ENCODE measurements at places on chromosomes 5 and 9.

DNA sequence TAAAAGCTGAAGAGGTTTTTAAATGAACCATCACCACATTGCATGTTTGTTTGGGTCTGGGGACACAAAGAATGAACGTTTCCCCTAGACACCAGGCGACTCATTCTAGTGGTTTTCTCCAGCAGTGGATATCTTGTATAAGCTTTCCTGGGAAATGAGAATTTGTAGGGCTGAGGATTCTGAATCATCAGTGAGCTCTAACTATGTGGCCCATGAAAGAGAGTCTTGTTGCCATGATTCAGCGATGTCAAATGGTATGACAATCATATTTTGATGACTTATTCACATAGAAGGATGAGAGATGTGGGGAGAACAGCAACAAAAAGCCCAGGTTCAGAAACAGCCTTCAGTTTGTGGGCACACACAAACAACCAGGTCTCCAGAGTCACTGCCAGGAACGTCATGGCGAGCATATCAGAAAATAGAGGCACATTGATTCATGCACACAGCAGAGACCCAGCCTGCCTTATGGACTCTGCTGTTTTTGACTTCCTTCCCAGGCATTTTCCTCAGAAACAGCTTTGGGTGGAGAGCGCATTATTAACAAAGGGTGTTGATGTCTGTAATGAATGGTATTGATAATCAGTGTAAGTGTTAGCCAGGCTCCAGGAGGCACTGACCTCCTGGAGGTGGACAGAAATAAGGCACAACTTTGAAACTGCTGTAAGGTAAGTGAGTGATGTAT, 13.3 kb downstream of the ZNF474 start:
- DNase-seq, result no peak

GRCh38 chr9:3290231-3290840, 235.5 kb downstream of the RFX3 start:
- no peak for DNase-seq

DNA sequence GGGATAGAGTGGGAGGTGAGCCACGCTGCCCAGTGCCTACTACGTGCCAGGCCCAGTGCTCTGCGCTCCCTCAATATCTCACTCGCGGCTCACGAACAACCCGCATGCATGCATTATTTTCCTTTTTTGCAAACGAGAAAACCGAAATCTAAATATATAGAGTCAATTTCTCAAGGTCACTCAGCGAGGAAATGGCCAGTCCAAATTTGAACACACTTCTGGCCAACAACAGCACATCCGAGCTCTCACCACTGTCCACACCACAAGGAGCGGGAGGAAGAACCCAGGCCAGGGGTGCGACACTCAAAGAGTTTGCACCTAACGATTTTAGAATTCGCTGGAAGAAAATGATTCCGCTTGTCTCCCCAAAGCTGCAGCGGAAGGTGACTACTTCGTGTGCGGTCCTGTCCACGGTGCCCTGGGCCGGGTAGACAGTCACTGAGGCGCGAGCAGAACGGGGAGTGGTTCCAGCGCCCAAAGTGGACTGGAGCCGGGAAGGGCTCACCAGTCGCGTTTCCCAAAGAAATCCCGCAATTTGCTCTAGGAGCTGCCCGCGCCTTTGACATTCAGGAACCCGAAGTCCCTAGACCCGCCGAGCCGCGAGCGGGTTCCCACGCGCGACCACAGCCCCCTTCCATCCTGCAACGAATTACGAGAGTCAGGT, 1.1 kb upstream of the TLX3 start:
- DNase-seq, result no peak

DNA sequence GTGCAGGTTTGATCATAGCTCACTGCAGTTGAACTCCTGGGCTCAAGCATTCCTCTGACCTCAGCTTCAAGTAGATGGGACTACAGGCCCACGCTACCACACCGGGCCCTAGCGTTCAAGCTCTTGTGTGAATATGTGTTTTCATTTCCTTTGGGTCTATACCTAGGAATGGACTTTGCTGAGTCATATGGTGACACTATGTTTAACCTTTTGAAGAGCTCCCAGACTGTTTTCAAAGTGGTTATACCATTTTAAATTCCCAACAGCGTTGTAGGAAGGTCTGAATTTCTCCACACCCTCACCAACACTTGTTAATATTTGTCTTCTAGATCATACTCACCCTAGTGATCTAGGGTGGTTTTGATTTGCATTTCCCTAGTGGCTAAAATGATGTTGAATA, 33.5 kb downstream of the FAF2 start:
- no peak for DNase-seq

DNA sequence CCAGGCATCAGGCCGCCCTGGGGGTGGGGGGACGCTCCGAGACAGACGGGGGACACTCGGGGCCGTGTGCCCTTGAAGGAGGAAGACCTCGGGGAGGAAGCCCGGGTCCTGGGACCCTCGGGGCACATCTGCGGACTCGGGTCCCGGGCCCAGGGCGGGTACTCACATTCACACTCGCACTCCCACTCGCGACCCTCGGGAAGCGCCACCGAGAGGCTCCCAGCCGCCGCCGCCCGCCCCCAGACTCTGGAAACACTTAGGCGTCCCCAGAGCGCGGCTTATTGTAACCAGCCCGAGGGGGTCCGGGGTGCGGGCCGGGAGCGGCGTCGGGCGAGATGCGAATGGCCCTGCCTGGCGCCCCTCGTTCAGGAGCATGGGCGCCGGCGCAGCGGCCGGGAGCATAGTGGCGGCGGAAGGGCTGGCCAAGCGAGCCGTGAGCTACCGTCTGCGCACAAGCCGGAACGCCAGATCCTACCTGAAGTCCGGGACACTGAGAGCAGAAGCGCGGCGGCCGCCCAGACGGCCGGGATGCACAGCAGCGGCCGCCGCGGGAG, 559 bp downstream of the ROR2 start:
- no peak for DNase-seq

- DNase-seq, result no peak
Observed at GRCh38 chr9:98399950-98400683, 144.7 kb upstream of the TBC1D2 start.

DNA sequence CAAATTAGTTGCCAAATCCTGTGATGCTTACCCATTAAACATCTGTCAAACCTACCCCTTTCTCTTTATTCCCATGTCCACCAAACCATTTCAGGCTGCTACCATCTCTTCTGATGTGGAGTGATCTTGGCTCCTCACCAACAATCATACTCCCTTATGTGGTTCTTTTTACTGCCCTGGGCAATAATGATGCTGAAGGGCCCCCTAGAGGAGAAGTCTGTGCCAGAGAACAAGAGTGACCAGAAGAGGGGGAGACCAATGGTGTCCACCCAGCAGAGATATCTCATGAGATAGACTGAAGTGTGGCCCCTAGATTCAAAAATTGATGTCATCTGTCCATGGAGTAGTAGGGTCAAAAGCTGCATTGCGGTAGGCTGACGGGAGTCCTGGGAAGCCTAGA, 10.9 kb downstream of the LRRC70 start:
- DNase-seq, result no peak
